ENCODE measurements at places on chromosomes 11 and 22.

DNA sequence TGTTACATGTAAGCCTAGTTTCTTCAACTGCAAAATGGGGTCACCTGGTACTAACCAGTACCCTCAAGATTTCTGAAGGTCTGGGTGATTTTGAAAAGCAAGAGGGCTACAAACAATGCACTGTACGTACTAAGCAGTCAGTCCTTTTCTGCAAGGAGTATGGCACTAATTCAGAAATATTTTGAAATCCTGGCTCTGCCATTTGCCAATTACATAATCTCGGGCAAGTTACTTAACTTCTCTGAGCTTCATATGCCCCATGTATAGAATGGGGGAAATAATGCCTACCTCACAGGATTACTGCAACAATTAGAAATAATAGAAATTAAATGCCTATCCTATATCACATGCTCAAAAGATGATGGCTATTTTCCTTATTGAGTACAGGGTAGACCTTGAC, 60.7 kb upstream of the CCDC89 start:
- no peak for DNase-seq

DNA sequence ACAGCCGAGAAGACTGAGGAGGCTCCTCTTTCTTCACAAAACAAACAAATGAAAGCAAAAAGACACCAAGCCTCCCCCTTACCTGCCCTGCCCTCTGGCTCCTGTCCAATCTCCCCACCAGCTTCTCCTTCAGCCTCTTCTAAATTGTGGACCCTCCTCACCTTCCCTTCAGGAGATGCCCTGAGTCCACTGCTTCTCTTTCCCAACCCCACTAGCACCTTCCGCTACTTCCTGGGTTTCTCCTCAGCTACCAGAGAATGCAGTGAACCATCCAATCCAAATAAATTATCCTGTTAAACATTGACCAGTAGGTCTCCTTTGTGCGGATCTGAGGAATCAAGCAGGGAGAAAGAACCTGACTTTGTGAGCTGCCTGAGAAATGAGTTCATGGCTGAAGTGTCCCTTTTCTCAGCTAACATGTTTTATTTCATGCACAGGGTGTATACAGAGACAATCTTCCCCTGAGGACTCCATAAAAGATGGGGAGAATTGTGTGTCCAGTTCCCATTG, 63.2 kb upstream of the VPREB1 start:
- no peak for DNase-seq

DNA sequence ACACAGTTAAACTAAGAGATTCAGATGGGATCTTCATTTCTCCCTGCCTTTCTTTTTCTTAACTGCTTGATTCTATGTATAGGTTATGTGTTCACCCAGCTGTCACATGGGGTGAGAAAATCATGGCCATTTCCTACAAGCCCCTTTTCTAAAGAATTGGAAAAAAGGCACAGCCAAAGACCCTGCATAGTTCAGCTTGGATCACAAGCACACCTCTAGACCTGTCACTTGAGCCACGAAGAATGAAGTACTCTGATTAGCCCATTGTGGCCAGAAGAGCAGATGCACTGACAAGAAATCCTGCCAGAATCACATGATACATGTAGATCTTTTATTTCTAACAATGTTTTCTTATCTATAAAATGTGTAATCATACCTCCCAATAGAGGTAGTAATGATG, 69.7 kb downstream of the RAB38 start:
- DNase-seq: no peak

GRCh38 chr22:49871482-49871881, 17.8 kb downstream of the ZBED4 start:
- DNase-seq: no peak

GRCh38 chr11:19979519-19979845, 180.8 kb downstream of the DBX1 start:
- no peak for DNase-seq

GRCh38 chr22:20652582-20652981, 121.3 kb upstream of the SERPIND1 start:
- no peak for DNase-seq

DNA sequence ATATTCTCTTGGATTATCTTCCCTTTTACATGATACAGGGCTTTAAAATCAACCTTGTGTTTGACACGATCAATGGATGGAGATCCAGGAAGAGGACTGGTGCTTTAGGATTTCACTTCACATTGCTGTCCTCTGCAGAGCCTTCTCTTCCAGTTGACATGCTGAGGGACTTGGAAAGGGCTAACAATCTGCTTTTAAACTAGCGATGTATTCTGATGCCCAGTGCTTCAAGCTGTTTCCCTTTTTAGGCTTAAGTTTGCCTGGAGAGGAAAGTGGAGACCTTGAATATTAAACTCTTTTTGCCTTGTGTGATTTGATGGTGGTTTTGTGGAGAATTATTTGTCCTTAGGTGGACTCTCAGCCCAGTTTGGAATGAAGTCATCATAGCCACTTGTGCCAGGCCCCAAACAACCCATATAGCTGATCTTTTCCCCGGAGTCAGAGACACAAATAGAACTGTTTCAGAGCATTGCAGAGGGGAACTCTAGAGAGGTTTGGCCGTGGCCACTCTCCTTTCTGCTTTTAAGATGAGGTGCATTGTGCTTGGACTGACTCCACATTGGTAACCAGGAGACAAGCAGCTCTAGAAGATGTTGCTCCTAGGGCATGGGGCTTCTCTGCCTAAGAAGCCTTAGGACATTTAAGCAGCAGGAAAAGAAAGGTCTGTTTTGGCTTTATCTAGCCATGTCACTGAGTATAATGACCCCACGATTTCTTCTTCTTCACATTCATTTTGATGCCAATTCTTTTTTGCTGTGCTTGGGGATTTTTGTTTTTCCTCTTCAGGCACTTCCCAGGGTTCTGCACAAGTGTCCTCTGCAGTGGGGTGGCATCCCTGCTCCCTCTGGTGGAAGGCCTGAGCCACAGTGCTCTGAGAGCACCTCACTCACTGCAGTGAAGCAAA, 152.8 kb downstream of the NCAM1 start:
- no peak for DNase-seq

DNA sequence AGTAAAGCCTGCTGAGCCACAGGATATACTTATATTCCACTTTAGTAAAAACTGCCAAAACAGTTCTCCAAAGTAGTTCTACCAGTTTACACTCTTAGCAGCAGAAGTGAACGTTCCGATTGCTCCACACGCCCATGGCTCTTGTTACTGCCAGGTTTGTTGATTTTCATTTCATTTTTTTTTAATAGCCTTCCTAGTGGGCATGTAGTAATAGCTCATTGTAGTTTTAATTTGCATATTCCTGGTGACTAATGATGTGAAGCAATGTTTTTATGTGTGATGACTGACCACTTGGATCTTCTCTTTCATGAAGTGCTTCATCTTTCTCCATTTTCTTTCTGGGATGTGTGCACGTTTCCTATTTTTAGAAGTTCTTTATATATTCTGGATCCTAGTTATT, 4.8 kb upstream of the C11orf97 start:
- DNase-seq: no peak

- no peak for DNase-seq
These were observed 27.9 kb downstream of the GNAZ start for GRCh38 chr22:23098230-23098705.

GRCh38 chr11:116792144-116792868, 627 bp upstream of the APOA5 start:
- no peak for DNase-seq

- no peak for DNase-seq
These were observed 8.8 kb upstream of the CUL5 start for GRCh38 chr11:107999759-108000455.

DNA sequence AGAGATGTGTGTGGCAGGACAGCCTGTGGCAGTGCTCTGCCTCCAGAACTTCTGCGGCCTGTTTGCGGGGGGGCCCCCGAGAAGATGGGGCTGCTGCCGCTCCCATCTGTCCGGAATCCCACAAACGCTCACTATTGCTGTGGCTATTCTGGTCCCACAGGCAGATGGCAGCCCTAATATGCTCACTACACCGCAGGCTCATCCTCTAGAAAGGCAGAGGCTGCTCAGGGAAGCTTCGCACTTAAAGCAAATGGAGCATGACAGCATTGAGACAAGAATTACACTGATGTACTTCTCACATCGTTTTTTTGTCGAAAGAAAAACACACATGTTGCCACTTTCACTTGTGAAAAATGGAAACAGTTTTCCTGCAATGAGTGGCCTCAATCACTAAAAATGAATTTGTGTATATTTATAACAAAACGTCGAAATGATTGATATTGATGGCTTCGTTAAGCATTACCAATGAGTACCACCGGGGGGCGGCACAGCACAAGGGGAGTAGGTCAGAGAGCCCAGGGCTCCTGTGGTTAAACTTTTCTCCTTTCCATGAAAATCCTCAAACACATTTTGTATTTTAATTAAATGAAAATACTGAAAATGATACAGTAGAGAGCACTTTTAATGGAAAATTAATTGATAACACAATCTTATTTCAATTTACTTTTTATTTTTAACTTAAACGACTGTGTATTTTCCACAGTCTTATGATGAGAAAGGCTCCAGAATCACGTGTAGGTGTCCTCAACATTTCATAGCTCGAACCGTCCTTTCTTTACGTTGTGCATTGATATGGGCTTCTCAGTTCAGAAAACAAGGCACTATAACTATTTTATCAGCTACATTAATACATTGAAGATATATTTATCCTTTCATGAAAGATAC, 69.1 kb downstream of the CTTN start:
- DNase-seq: no peak

DNA sequence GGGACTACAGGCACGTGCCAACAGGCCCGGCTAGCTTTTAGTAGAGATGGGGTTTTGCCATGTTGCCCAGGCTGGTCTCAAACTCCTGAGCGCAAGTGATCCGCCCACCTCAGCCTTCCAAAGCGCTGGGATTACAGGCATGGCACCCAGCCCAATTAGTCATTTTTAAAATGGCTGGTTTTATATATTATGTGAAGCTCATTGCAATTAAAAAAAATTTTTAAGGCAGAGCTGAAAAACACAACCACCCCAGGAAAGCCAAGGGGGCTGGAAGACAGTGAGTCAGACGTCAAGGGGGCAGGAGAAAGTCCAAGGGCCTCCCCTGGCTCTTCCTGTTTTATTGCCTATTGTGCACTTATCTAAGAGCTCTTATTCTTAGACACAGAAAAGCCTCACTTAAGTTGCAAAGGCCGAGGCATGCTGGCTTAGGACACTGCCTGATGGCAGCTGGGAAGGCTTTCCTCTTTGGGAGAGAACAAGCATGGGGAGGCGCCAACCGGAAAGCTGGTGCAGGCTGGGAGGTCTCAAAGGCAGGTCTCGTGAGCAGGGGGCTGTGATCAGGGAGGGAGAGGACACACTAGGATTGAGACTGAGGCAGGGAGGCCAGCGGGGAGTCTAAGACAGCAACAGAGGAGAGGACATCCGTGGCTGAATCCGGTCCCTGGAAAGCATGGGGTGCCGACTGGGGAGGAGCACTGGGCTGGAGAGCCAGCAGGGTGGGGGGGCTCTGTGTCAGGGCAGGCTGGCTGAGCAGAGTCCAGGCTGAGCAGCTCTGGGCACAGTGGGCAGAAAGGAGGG, 11.1 kb upstream of the OSM start:
- no peak for DNase-seq

DNA sequence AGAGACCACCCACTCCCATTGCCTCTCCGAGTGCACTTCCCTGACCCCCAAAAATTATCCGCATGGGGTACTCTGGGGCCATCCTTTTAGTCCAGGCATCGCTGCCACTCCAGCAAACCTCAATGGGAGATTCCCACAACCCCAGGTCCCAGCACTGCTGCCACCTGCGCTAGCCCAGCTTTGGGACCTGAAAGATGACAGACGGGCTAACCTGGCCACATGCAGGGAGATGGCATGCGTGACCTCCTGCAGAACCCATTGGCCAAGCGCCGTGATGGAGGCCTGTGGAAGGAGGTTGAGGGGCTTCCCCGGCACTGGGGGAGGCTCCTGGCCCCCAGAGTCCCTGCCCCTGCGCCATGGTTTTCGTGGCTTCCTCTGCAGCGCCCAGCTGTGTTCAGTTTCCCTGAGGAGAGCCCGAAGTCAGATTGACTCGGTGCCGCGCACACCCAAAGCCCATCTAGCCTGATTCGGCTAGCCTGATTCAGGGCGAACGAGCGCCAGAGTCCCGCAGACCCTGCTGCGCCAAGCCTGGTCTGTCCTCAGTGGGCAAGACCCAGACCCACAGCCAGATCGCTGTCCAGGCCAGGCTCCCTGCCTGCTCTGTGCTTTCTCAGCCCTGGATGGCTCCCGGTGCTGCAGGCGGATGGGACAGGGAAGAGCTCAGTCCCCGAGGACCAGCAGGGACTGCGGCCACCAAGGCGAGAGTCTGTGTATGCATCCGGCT, 751 bp upstream of the WNT7B start:
- DNase-seq: peak; percentile 32

GRCh38 chr11:7597620-7598019, 75.7 kb downstream of the CYB5R2 start:
- DNase-seq: no peak

- no peak for DNase-seq
These were observed 2.8 kb upstream of the ACER3 start for GRCh38 chr11:76857781-76858410.

Measured in activated B cell treated with CpG ODN at 0.5 μM for 24 hours (primary cell).